Stimulated activated CD8-positive, alpha-beta memory T cell treated with anti-CD3 and anti-CD28 coated beads, Interleukin-4, amount 100 ng/mL, for 24 hours (primary cell): ENCODE measurements at places on chromosomes 3 and 15.

- no peak for DNase-seq
These were observed 33.3 kb upstream of the GABRB3 start for GRCh38 chr15:26806151-26806550.

DNA sequence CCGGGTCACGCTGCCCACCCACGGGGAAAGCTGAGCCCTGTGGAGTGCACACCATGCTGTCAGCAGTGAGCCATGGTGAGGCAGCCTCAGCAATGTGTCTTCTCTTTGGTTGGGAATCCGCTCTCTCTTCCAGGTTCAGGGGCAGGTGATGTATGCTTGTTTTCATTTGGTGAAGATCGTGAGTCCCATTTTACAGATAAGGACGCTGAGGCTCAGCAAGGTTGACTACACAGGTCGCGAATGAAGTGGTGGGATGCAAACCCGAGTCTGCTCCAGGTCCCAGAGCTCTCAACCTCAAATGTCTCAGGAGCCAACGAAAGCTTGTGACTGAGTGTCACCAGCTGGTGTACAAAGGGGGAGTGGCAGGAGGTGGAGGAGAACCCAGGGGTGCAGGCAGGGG, 74.3 kb downstream of the RPN1 start:
- DNase-seq: no peak

DNA sequence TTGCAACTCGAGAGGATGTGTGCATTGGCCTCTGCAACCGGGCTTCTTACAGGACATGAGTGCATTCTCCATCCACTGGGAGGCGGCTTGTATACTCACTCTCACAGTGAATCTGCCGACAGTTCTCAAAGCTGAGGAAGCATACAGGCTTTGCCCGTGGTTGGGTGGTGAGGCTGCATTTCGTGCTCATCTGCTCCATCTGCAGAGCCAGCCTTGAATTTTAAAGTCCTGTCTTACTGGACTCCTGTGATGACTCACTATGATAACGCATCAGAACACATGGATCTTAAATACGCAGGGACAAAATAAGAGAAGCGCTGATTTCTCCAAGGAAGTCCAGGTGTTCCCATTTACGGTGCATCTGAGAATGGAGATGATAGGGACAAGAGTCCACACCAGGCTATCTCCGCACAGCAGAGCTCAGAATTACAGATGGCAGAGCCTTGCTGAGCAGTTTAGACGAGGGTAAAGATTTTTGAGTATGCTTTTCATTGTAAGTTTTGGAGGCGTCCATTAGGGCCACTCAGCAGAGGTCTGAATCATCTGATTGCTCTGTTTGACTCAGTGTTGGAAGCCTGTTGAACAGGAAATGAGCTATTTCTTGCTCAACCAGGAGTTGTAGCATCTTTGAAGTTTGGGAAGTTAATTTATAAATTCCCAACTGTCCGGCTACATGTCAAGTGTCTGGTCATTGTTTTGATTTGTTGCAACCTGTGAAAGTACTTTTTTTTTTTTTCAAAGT, 87.1 kb downstream of the GABRG3 start:
- DNase-seq: no peak

DNA sequence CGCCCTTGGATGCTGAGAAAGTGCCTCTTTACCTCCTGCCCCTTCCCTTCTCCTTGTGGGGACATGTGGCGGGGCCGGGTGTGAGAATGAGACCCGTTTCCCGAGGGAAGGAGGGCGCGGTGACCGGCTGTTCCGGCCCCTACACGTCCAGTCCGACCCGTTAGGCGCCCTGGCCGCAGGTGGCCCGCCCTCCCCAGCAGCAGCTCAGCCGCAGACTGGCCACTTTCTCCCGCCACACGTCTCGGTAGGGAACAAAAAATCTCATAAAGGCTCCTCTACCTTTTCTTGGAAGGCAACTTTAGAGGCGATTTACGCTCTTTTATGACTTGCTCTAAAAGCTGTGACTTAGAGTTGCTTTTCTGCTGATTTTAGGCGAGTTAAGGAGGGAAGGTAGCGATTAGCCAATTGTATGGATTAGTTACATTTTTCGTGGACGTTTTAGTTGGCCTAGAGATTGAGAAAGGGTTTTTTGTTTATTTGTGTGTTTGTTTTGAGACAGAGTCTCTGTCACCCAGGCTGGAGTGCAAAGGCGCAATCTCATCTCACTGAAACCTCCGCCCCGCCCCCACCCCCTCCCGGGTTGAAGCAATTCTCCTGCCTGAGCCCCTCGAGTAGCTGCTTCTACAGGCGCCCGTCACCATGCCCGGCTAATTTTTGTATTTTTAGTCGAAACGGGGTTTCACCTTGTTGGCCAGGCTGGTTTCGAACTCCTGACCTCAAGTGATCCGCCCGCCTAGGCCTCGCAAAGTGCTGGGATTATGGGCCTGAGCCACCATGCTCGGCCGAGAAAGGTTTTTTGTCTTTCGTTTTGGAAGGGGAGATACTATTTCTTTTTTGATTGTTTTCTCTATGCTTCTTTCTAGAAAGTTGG, 8.3 kb upstream of the PGPEP1L start:
- no peak for DNase-seq
